ENCODE measurements at places on chromosomes 16 and 17.

- no peak for DNase-seq
Measured at GRCh38 chr16:17839907-17840306, 369.1 kb upstream of the XYLT1 start.

- no peak for DNase-seq
Measured at GRCh38 chr17:1797323-1797722, 32.4 kb downstream of the SMYD4 start.

DNA sequence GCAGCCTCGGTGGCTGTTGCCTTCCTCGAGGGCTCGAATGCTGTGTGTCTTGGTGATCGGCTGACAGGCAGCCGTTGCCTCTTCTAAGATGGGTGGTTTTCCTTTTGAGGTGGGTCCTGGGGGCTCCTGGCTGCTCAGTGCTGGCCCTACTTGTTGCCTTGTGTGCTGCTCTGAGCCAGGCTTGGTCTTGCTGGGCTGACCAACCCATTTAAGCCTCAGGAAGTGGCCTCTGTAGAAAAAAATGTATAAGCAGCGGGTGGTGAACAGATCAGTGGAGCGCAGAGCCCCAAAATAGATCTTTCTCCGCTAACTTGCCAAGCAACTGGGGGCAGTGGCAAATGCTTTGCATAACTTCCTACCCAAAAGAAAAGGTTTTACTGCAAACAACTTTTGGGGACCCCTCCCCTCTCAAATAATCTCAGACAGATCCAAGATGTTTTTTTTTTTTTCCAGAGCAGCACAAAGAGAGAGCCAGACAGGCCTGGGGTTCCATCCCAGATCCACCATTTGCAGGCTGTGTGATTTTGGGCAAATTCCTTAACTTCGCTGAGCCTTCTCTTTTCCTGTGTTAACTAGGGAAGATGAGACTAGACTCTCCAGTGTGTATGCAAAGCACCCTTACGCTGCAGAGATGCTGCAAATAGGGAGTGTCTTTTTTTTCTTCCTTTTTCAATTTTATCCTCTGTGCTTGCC is 42.5 kb downstream of the PLCG2 start:
- no peak for DNase-seq

GRCh38 chr17:1486802-1487695 is 5.4 kb downstream of the MYO1C start:
- peak; percentile 79 for DNase-seq
